ENCODE measurements at places on chromosomes 3 and 15. TPM values are rescaled to one million over a fixed set of nuclear protein-coding genes. Genes with fewer than 3 reads are reported as not detected.

- DNase-seq: no peak
These were observed 161.4 kb downstream of the WNT7A start for GRCh38 chr3:13718436-13718835.

- DNase-seq: no peak
These were observed 1.9 kb upstream of the MITF start for GRCh38 chr3:69737392-69737791.

GRCh38 chr3:31050296-31050695 is 155.8 kb upstream of the GADL1 start:
- no peak for DNase-seq

- DNase-seq: no peak
These were observed 52.0 kb downstream of the SMAD3 start for GRCh38 chr15:67117370-67117769.

Gene CHRM5
- not detected for total RNA-seq

Gene QTRT2
- total RNA-seq: 24.2 TPM

- no peak for DNase-seq
These were observed 118.0 kb upstream of the SLC24A5 start for GRCh38 chr15:48002767-48003166.

Gene COL8A1
- total RNA-seq: 60.5 TPM

GRCh38 chr3:14351617-14352001 is 50.8 kb upstream of the SLC6A6 start:
- DNase-seq: no peak

Gene MME
- total RNA-seq: 61.6 TPM

DNA sequence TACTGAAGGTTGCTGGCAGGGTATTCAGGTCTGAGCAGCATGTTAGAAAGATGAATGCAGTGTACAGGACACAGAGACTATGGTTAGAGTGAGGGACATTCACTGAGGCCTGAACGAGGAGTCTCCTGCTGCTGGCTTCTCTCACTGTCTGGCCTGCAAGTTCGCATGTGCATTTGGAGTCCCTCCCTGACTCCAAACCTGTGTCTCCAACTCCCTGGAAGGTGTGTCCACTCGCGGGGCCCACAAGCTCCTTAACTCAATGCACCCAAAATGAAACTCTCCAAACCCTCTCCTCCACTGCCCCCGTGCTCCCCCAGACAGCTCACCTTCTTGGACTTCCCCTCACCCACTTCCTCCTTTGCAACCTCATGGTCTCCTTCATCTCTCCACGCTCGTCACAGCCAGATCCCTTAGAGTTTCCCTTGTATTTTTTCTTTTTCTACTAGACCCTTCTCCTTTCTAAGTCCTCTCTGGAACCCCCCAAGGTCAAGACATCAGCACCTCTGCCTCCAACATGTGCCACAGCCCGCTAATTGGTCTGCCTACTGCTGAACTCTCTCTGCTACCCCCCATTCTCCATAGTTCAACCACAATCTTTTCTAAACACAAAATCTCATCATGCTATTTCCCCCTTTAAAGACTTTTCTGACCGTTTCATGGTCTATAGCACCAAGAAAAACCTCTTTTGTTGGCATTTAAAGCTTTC is 58.3 kb downstream of the HES1 start:
- no peak for DNase-seq

GRCh38 chr3:42829628-42830436 is 20.6 kb downstream of the ACKR2 start:
- DNase-seq: no peak

DNA sequence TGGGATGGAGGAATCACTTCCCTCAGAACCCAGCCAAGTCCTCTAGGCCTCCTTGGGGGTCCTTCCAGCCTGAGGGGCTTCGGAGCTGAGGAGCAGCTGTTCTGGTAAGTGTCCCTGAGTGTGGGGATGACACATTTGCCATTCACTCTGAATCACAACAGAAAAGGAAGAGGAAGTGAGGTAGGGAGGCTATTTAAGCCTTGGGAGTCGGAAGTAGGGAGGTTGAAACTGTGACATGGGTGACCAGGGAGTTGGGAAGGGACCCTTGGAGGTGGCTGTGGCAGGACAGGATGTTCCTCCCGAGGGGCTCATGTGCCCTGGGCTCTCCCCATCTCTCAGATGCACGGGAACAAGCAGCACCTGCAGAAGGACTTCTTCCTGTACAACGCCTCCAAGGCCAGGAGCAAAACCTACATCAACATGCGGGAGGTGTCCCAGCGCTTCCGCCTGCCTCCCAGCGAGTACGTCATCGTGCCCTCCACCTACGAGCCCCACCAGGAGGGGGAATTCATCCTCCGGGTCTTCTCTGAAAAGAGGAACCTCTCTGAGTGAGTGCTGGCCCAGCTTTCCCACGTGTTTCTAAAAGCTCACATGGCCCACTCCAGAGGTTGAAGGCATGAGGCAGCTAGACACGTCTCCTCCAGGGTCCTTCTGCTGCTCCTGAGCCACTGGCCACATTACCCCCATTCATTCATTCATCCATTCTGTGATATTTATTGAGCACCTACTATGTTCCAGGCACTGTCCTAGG is 43.3 kb downstream of the CAPN3 start:
- no peak for DNase-seq

GRCh38 chr3:15044326-15044725 is 20.8 kb downstream of the MRPS25 start:
- DNase-seq: no peak

Data from epithelial cell of proximal tubule (primary cell).